ENCODE measurements at places on chromosomes 12 and 14.

- no peak for DNase-seq
These were observed 307.8 kb downstream of the NOVA1 start for GRCh38 chr14:26289891-26290486.

- no peak for DNase-seq
These were observed 77.8 kb upstream of the HSPB8 start for GRCh38 chr12:119100933-119101332.

DNA sequence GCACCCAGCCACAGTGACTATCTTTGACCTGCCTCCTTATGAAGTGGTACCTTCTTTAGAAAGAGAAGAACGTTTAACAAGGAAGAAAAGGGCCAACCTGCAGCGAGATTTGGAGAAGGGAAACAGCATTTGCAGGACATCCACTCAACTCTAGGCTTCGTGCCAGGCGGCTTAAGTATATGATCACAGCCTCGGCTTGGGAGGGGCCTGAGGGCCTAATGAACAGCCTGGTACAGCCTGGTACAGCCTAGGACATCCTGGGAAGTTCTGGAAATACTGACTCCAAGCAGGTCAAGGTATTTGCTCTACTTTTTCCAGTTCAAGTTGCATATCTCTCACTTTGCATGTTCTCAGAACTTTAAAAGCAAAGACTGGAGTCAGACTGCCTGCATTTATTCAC is 16.1 kb downstream of the HCAR2 start:
- peak; percentile 58 for DNase-seq

DNA sequence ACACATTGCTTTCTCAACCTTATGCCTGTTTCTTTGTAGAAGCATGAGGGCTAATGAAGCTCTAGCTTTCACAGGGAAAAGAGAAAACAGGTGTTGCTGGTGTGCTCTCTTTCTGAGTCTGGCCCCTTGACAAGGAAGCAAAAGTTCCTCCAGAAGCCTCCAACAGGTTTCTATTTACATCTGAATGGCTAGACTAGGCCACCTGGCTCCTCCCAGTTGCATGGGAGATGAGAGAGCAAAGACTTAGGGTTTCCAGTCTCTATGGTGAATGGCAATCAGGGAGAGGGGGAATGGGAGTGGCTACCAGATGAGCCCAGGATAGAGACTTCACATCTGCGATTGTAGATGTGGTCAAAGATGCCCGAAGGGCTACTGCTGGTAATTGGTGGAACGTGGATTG is 138.1 kb upstream of the PLXNC1 start:
- DNase-seq, result no peak

- DNase-seq, result no peak
These were observed 36.9 kb downstream of the ZFC3H1 start for GRCh38 chr12:71626768-71627167.
